ENCODE measurements at places on chromosomes 3 and 15.

GRCh38 chr3:89452066-89452465, 344.6 kb downstream of the EPHA3 start:
- no peak for DNase-seq

DNA sequence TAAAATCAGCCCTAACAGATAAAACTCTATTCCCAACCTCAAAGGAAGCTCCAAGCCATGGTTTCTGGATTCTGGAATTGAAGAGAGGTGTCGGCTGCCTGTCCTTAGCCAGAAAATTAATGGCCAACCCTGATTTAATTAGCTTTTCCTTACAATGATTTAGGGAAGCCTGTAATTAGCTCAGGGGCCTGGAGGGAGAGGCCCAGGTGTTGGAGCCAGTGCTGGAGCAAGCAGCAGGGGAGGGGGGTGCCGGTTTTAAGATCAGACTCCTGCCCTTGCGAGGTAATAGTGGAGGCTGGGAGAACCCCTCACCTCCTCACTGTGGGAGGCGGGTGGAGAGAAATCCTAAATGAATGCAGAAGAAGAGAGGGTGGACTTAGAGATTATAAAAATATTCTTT, 14.7 kb upstream of the ATP2B2 start:
- no peak for DNase-seq

- DNase-seq: no peak
Measured at GRCh38 chr3:108073764-108074431, 16.9 kb downstream of the CD47 start.

- no peak for DNase-seq
Measured at GRCh38 chr3:37501571-37502313, 327.4 kb upstream of the LRRFIP2 start.

GRCh38 chr15:90138071-90138833, 36.0 kb upstream of the IDH2 start:
- no peak for DNase-seq

- DNase-seq: no peak
Measured at GRCh38 chr3:143590660-143591059, 257.6 kb downstream of the SLC9A9 start.

GRCh38 chr3:8113626-8114025, 388.0 kb upstream of the LMCD1 start:
- no peak for DNase-seq

GRCh38 chr15:52161406-52161966, 29.7 kb downstream of the GNB5 start:
- DNase-seq: no peak

GRCh38 chr3:45280232-45280631, 54.1 kb upstream of the TMEM158 start:
- DNase-seq: no peak

- DNase-seq: no peak
Measured at GRCh38 chr15:25465835-25466234, 27.0 kb upstream of the UBE3A start.

GRCh38 chr3:42081838-42082473, 9.2 kb upstream of the TRAK1 start:
- no peak for DNase-seq

DNA sequence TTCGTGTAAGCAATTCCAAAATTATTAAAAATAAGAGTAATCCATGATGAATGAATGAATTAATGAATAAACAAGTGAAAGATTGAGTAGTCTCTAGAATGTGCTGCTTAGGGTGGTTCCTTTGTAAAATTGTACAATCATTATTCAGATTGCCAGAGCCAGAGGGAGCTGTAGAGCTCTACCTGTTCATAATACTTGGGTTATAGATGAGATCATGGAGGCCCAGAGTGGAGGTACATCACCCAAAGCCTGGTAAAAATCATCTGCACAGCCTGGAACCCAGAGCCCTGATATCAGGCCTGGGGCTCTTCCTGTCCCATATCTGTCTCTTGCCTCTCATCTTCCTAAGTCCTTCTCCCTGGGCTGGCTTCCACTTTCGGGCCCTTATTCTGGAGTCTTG, 297.2 kb downstream of the RPLP1 start:
- no peak for DNase-seq

DNA sequence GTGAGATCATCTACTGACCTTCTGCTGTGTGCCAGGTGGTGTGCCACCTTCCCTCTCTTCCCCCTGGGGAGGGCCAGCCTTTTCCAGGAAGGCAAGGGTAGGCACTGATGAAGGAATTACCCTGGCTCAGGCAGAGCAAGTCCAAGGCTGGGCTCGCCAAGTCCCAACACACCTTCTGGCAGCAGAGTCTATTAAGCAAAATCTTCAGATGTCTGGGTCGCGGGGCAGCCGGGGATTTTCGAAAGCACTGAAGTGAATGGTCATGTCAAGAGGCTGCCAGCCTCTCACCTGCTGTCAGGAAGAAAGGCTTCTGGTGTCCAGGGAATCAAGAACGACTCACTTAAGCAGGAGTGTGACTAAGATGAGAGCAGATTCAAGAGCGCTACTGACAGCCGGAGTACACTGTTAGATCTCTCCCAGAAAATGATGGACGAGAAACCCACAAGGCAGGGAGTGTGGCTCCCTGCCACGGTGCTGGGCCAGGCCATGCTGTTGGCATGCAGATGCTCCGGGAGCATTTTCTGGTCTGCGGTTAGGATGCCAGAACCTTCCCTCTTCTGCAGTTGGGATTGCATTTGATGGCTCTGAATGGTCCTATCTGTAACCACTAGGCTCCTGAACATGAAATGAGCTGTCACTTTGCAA, 479.8 kb downstream of the SHQ1 start:
- DNase-seq: no peak

DNA sequence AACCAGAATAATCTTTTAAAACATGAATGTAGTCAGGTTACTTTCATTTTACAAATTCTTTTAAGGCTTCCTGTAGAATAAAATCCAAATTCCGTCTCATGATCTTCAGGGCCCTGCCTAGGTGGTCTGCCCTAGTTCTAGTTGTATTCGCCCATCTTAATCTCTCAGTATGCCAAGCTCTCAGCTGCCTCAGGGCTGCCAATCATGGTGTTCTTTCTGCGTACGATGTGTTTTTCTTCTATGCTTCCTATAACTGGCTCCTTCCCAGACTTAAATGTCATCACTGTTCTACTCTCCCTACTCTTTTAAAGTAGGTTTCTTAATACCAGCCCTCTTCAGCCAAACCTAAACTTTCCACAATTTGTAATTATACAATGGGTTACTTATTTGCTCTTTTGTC, 107.4 kb downstream of the GREM1 start:
- DNase-seq: no peak

DNA sequence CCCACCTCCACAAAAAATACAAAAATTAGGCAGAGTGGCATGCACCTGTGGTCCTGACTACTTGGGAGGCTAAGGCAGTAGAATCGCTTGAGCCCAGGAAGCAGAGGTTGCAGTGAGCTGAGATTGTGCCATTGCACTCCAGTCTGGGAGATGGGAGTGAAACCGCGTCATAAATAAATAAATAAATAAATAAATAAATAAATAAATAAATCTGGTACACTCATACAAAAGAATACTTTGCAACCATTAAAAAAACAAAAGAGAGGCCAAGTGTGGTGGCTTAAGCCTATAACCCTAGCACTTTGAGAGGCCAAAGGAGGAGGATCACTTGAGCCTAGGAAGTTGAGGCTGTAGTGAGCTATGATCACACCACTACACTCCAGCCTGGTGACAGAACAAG, 28.0 kb downstream of the MESP1 start:
- no peak for DNase-seq

- no peak for DNase-seq
Measured at GRCh38 chr3:184687363-184688015, 24.4 kb downstream of the MAGEF1 start.

DNA sequence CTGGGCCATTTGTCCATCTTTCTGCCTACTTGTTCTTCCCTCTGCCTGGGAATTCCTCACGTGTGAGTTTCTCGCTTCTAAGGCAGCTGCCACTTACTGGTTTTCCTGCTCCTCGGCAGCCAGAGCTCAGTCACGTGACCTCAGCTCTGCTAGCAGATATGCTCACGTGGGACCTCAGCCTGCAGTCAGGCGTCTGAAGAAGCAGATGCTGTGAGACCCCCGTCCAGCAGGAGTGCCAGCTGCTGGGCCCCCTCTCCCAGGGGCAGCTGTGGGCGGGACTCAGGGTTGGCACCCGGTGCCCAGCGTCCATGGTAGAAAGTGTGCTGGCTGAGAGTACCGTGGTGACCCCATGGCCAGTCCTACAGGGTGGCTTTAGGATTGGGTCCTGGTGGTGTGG, 161.3 kb upstream of the TLE3 start:
- peak; percentile 28 for DNase-seq

GRCh38 chr3:16548721-16549120, 35.2 kb upstream of the RFTN1 start:
- DNase-seq: no peak

DNA sequence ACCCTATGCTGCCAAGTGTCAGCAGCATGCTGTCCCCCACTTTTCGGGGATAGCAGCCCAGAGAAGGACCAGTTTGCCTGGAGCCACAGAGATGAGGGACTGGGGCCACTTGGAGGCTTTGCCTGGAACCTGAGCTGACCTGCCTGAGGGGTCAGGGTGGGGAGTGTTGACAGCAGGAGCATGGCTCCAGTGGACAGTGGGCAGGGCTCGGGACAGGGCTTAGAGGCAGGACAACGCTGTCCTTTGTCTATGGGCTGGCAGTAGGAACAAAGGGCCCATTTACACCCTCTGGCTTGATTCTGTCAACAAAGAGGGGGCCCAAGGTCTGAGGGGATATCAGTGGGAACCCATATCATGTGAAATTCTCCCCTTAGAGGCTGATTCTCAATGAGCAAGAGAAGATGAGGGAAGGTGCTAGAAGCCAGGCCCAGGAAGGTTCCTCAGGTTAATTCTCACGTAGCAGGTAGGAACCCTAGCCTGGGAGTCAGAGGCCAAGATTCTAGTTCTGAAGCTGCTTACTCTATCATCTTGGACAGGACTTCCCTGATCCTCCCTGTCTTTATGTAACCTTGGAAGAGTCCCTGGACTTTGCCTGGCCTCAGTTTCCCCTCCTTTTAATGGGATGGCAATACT, 29.7 kb upstream of the HHATL start:
- no peak for DNase-seq

DNA sequence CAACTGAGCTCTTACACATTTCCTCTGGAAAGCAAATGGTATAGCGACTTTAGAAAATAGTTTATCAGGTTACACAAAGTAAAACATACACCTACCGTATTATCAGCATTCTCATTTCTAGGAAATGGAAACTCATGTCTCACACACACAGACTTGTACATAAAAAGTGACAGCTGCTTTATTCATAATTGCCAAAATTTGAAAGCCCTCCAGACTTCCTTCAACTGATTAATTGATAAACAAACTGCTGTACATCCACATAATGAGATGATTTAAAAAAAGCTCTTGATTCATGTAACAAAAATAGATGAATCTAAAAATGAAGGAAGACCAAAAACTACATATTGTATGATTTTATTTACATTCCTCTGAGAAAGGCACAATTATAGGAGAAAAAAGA, 425.5 kb downstream of the GABRG3 start:
- DNase-seq: no peak

GRCh38 chr3:183265834-183266417, 12.9 kb downstream of the B3GNT5 start:
- DNase-seq: no peak

GRCh38 chr15:74812533-74812932, at the start of gene LMAN1L:
Gene LMAN1L (plus strand): TSS chr15:74812835. CDS start chr15:74812855, 20 bp downstream.
- no peak for DNase-seq

DNA sequence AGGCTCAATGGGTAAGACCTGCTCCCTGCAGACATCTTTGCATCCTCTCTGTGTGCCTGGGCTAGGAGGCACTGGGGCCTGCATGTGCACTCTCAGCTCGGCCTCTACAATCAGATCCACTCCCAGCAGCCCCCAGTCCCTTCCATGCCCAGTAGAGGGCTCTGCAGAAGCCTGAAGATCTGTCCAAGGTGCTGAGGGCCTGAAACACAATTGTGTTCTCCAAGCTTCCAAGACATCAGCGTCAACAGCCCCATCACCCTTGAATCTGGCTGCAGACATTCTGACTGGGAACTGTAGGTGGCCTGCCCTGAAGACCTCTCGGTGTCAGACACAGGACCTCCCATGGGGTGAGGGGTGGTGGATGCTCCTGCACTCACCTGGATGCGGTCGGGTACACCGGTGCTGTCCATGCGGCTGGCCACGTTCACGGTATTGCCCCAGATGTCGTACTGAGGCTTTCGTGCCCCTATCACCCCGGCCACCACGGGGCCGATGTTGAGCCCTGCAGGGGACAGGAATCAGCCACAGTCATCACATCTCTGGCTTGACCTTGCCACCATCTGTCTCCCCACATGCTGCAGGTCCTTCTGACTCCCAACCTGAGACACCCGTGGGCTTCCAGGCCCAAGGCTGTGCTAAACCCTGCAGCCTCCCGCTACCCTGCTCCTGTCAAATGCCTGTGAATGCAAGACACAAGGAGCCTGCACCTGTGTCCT, 84.7 kb downstream of the SEC22A start:
- no peak for DNase-seq
